Natural killer cell treated with Interleukin-12 subunit alpha and Interleukin-12 subunit beta and Interleukin-15 and Interleukin-18, amount 100 ng/mL, for 72 hours (primary cell): ENCODE measurements at places on chromosomes 4 and X. TPM values are rescaled to one million over a fixed set of nuclear protein-coding genes. Genes with fewer than 3 reads are reported as not detected.

The AMBN gene
- not detected for total RNA-seq

The UCP1 gene
- total RNA-seq, result not detected

The ITIH6 gene
- total RNA-seq, result not detected

The QRFPR gene
- not detected for total RNA-seq

The ABHD18 gene
- total RNA-seq, result 21.1 TPM

The DUX4 gene
- not detected for total RNA-seq

The PWWP3B gene
- not detected for total RNA-seq

The GAB3 gene
- total RNA-seq, result 20.3 TPM

The MGARP gene
- total RNA-seq, result 0.21 TPM

The EDA gene
- total RNA-seq, result 0.14 TPM

The TCP11X2 gene
- not detected for total RNA-seq

The ATP5ME gene
- 224 TPM for total RNA-seq

The GPR119 gene
- not detected for total RNA-seq

The PPP4R3C gene
- not detected for total RNA-seq

The USP17L30 gene
- total RNA-seq, result not detected

The MRPL1 gene
- 39.6 TPM for total RNA-seq

The TMPRSS11B gene
- not detected for total RNA-seq

The USP38 gene
- total RNA-seq, result 31.8 TPM

The GPR50 gene
- not detected for total RNA-seq

The PRSS12 gene
- not detected for total RNA-seq

The HTN1 gene
- not detected for total RNA-seq

The SLC4A4 gene
- total RNA-seq, result 6.3 TPM

The NDUFA1 gene
- 86.0 TPM for total RNA-seq

The PDGFRA gene
- 0.05 TPM for total RNA-seq

The IL21 gene
- 0.50 TPM for total RNA-seq
